ENCODE measurements at places on chromosomes 4 and X. TPM values are rescaled to one million over a fixed set of nuclear protein-coding genes. Genes with fewer than 3 reads are reported as not detected.

CSAG1 gene
- total RNA-seq: not detected

SLC38A5 gene
- total RNA-seq: 0.38 TPM

RXFP1 gene
- total RNA-seq: not detected

EBP gene
- 148 TPM for total RNA-seq

IL2RG gene
- not detected for total RNA-seq

NDST3 gene
- total RNA-seq: not detected

MAGEA2 gene
- total RNA-seq: 0.07 TPM

SEPTIN6 gene
- 12.5 TPM for total RNA-seq

GAGE12E gene
- total RNA-seq: not detected

XAGE2 gene
- not detected for total RNA-seq

SATL1 gene
- not detected for total RNA-seq

ANTXR2 gene
- 3.5 TPM for total RNA-seq

AFM gene
- total RNA-seq: not detected
